ENCODE measurements at places on chromosomes 3 and 15. TPM values are rescaled to one million over a fixed set of nuclear protein-coding genes. Genes with fewer than 3 reads are reported as not detected.

Gene ADGRG7
- not detected for total RNA-seq

Gene IL17RE
- total RNA-seq = 0.54 TPM

Gene ZNF774
- total RNA-seq = 0.32 TPM

Gene FEM1B
- 20.0 TPM for total RNA-seq

Gene PTX3
- 3,941 TPM for total RNA-seq

Gene NRG4
- total RNA-seq = not detected

Gene SAXO2
- total RNA-seq = not detected

Gene CORO2B
- total RNA-seq = 15.9 TPM

Gene SCG3
- total RNA-seq = not detected

Gene ILDR1
- total RNA-seq = not detected

Gene GOLGA6L4
- 0.16 TPM for total RNA-seq

Gene SAMMSON
- not detected for total RNA-seq

Gene EFHB
- 0.54 TPM for total RNA-seq

Gene ETV5
- 30.6 TPM for total RNA-seq

Gene DUOXA2
- not detected for total RNA-seq

Gene EPHA3
- total RNA-seq = 5.2 TPM

Gene TMEM41A
- total RNA-seq = 10.7 TPM

Gene ARL14
- total RNA-seq = not detected

Gene PLSCR1
- 257 TPM for total RNA-seq

Gene ANKRD63
- not detected for total RNA-seq

Gene IMPG2
- not detected for total RNA-seq

Gene GOLGA8N
- total RNA-seq = 2.7 TPM

Gene ASB14
- total RNA-seq = not detected

Gene CACNA2D3
- 3.2 TPM for total RNA-seq

Gene GNB5
- total RNA-seq = 14.4 TPM

Gene C15orf40
- 7.4 TPM for total RNA-seq

Gene FOXB1
- not detected for total RNA-seq

Gene CCR3
- total RNA-seq = not detected

Gene KLF15
- total RNA-seq = 8.5 TPM

Gene ZNF860
- 0.32 TPM for total RNA-seq

Gene ULK4
- 4.9 TPM for total RNA-seq

Gene ALDH1L1
- 13.7 TPM for total RNA-seq

Gene GCSAM
- not detected for total RNA-seq

Gene TTLL13
- not detected for total RNA-seq

Gene WDR93
- not detected for total RNA-seq

Gene RTP3
- total RNA-seq = not detected

Gene NGLY1
- 23.3 TPM for total RNA-seq

Gene VGLL3
- total RNA-seq = 74.9 TPM

Gene ROBO1
- total RNA-seq = 21.8 TPM

Gene SPATA12
- not detected for total RNA-seq

Gene SMCO1
- not detected for total RNA-seq

Gene SKOR1
- not detected for total RNA-seq

Gene FBXL22
- not detected for total RNA-seq

Gene PLCL2
- 4.9 TPM for total RNA-seq

Gene KY
- not detected for total RNA-seq

Gene CAMK2N2
- total RNA-seq = 0.65 TPM

Gene TM6SF1
- 2.3 TPM for total RNA-seq

Gene MCTP2
- not detected for total RNA-seq

Gene PIGZ
- total RNA-seq = 9.7 TPM

Data from cardiac atrium fibroblast (primary cell).